Activated naive CD4-positive, alpha-beta T cell (primary cell): ENCODE measurements at places on chromosomes 6 and 20.

DNA sequence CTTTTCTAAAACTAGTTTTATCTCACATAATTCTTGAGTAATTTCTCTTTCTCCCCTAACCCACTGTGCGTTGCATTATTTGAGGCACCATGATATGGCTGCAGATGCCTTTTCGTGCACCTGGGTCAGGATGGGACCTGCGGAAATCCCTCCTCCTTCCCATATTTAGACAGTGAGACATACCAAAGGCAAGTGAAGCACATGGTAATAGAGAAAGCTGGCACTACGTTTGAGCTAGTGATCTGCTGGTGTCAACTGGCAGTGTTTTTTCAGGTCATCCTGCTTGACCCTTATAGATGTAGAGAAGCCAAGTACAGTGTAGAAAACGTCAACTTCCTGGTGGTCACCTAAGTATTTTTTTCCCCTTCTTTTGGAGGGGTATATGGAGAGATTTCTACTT, 71.7 kb downstream of the FOXO3 start:
- no peak for DNase-seq

DNA sequence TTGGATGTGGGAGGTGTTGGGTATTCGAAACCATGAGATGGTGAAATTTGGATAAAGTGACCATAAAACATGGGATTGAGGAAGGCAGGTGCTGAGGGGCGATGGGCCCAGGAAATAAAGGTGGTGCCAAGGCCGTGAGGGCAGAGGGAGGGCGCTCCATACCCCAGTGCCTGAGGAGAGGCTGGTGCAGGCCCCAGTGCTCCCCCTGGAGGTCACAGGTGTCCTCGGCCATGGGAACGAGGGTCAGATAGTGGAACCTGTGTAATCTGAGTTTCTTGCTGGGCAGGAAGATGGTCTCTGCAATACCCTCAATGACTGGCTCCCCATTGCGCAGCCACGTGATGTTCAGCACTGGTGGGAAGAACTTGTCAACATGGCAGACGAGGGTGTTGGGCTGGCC, 16.2 kb downstream of the HLA-DPB1 start:
- peak; percentile 29 for DNase-seq

DNA sequence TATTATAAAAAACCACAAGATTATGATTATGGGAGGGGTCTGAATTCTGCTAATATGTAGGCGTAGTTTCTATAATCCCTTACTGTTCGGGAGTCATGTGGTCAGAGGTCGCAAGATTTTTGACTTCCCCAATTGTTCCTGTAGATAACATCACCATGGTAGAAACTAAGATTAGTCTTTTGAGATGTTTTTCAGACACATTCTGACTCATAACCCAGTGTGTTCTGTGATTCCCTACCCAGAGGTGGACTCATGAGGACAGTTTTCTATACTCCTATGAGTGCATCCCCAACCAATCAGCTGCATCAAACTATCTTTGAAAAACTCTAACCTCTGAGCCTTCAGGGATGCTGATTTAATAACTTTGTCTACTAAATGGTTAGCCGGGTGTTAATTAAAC, 175.5 kb downstream of the RFPL4B start:
- DNase-seq: no peak

GRCh38 chr6:156647991-156648390, 129.2 kb upstream of the ARID1B start:
- DNase-seq: no peak

DNA sequence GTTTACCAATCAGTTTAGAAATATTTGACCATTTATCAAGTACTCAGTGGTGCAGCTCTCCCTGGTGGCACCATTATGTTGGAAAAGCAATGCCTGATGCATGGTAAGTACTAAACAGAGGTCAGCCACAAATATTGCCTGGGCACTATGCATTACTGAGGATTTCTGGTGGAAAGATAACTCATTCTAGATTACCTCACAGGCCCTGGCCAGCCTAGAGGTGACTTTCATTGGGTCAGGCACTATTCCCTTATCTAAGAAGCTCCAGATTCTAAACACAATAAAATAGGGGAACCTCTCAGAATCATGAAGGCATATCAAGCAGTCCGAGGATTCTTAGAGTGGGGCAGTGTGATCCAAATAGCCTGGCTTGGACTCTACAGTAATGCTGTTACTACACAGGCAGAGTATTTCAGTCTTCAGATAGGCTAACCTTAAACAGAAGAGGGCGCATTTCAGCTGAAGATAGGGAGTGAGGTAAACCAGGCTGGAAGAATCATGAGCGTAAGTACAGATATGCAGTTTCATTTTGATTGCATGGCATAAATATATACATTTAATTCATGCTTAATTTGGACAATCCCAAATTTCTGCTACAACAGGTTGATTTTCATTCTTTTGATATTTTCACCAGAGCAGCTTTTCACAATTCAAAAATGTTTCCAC, 12.1 kb downstream of the LGSN start:
- no peak for DNase-seq

GRCh38 chr6:56387621-56388414, 140.4 kb upstream of the COL21A1 start:
- no peak for DNase-seq

DNA sequence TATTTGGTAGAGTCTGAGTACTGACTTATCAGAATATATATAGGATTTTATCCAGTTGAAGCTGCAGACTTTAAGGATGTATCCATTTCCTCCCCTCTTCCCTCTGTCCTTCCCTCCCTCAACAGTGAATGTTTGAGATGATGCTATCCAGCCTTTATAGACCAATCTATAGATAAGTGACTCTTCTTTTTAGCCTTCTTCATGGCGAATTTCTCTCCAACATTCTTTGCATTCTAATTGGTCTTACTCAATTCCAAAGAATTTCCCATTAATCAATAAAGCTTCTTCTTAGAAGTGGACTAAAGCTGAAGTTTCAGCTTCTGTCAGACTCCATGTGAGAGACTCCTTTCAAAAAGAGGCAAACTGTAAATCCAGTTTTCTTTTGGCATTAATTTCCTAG, 99.3 kb downstream of the AIG1 start:
- DNase-seq: no peak

- no peak for DNase-seq
Measured at GRCh38 chr6:49410564-49410963, 52.5 kb downstream of the MMUT start.

GRCh38 chr6:81847866-81848265, 95.4 kb upstream of the TENT5A start:
- no peak for DNase-seq

DNA sequence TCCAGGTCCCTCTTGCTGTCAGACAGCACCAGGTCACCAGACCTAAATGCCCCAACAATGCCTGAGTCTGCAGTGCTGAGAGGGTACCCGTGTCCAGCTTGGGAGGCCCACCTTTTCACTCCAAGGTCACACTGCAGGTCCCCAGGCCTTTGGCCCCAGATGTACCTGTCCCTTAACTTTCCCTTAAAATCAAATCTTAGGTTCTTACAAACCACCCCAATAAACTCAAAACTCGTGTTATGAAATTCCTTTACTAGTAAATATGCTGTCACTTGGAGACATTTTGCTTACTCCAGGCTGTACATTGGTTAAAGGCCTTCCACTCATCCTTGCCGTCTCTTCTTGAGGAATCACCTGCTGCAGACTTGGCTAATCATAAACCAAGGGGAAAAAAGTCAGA, 165.7 kb upstream of the RREB1 start:
- no peak for DNase-seq

DNA sequence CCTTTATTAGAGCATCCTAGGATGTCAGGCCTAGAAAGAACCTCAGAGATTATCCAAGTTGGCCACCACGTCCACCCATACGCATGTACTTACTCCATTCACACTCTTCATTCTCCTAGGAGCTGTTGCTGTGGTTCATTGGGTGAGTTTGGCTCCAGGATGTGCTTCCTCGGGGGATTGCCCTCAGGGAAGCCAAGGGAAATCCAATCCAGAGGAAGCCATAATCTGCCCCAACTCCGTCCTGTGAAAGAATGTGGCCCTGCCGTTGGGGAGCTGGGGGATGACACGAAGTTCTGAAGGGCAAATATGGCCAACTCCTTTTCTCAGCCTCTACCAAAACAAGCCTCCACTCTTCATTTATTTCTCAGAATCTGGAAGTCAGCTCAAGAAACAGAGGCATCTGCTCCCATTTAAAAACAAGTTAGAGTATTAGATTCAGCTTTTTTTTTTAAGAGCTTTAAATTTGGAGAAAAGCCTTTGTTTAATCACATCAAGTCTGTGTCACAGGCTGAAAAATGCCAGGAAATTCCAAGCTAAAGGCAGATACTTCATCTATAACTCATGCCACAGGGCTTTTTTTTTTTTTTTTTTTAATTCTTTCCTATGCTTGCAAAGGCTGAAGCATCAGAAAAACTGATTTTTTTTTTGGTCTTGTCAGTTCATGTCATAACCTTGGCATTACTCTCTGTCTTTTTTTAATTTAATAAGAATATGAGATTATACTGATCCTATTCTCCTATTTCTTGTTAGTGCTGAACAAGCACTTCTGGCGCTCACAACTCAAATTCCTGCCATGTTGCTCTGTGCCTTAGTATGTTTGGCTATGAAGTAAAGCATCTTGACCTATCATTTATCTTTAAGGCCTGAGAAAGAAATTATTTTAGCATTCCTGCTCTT, 480.9 kb upstream of the MARCKS start:
- no peak for DNase-seq

- peak; percentile 26 for DNase-seq
Measured at GRCh38 chr6:40308533-40309306, 278.4 kb downstream of the LRFN2 start.

GRCh38 chr20:60381643-60382400, 423.6 kb downstream of the CDH26 start:
- no peak for DNase-seq

GRCh38 chr6:16208989-16209388, 29.4 kb upstream of the GMPR start:
- DNase-seq: no peak

DNA sequence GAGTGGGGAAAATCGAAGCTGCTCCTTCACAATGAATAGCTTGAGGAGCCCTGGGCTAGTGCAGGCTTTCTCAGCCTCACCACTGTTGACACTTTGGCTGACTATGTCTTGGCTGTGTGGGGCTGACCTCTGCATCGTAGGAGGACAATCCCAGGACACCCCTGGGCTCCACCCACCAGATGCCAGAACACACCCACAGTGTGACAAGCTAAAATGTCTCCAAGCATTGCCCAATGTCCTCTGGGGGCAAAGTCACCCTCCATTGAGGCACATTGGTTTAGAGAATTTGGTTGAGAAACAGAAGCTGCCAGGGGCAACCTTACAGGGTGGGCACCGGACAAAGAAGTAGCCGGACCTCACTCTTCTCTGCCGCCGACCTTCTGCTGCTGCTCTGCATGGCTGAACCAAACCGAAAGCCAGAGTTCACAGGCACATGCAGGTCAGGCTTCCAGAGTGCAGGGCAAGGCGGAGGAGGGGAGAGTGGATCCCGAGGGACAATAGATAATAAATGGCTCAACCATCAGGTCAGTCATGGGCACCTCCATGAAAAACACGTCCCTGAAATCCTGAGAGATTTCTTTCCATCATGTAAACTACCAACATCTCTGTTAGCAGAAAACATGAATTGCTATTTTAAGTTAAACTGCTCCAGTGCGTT, 189.0 kb downstream of the LRFN2 start:
- no peak for DNase-seq

DNA sequence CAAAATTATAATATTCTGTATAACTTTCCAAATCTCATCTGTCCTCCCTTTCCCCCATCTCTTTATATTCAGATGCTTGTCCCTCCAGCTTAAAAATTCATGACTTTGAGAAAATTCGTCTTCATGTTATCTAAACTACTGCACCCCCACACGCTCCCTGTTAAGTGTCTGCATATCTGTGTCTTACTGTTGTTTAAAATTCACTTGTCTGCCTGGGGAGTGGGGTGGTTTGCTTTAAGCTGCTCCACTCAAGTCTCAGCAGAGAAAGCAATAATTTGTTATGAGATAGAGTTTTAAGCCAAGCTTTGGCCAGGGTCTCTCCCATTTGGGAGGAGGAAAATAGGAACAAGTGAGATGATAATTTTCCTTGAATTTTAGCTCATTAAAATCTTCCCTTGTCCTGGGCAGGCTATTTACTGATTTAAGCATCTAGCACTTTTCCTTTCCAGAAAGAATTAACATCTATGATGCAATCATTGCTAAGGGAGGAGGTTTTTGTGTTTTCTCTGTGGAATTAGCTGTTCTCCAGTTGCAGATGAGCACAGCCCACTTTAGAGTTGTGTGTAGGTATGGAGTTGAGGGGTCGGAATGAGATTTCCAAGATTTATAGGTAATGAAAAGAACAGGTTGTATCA, 36.8 kb downstream of the MTHFD1L start:
- DNase-seq: no peak
